ENCODE measurements at places on chromosomes 13 and 19.

- no peak for DNase-seq
Measured at GRCh38 chr13:66879988-66880387, 350.1 kb downstream of the PCDH9 start.

DNA sequence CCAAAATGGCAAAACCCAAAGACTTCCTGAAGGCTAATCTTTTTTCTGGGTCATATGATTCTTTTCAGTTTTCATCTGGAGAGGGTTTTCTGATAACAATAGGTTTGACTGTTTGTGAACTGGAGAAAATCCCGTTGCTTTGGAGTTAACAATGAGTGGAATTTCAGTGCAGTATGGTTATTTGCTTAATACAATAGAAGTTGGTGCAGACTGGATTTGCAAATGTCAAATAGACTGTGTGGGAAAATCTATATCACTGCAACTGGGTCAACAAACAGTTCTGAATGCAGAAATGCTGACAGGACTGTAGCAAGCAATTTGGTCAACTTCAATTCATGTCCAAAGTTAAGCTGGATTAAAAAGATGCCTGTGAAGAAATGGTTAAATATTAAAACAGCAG, 267.5 kb upstream of the ARGLU1 start:
- no peak for DNase-seq

DNA sequence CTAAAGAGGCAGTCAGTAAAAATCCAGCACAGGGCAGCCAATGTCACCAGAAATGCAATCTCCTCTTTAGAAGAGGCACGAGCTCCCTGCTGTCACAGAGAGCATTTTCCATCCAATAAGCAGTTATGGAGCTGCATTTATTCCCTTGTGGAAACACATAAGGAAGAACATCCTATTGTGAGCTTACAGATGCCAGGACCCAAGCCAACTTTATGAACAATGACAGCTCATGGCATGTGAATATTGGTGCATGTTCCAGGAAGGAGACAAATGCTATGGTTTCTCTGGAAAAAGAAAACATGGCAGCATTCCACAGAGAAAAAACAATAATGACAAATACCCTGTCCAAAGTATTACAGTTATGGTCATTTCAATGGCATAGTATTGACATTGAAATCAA, 955.6 kb downstream of the UQCRFS1 start:
- no peak for DNase-seq

DNA sequence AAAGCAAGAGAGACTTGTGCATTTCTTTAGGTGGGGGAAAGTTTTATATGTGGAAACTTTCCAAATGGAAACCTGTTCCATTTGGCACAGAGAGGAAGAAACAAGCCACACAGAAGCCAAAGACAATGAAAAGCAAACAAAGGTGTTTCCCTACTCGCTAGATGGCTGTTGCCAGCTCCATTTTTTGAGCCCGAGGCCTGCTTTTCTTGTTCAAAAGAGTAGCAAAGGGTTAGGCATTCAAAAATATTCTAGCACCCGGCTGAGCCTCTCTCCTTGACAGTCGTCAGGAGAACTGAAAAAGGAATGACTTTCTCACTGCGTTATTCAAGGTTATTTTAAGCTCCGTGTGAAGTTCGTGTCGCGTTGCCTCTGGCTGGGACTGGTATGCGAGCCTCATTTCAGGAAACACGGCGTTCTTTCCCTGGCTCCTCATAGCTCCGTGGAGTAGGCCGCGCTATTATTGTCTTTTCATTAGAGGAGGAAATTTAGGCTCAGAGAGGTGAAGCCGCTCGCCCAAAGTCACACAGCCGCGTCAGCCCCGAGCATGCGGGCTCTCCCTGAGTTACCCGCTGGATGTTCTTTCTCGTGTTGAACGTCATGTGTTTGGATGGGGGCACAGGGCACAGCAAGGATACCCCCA, 7.6 kb downstream of the TRPM4 start:
- DNase-seq, result no peak

DNA sequence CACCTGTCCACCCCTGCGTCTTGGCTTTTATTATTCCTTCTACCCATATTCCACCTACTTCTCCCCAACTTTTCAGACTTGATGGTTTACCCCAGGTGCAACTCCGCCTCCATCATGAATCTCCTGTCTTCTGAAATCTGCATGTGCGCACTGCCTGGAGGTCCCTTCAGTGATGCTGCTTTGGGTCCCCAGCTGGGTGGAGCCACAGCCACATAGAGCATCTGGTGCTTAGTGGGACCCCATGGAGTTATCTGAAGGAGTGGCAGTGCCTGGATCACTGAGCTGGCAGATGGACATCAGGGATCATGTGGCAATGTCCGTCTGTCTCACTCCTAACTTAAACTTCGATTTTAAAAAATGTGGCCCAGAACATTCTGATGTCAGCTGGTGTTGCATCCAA, 13.5 kb downstream of the ZNF536 start:
- DNase-seq, result no peak

GRCh38 chr13:98761126-98761985, 8.9 kb upstream of the SLC15A1 start:
- no peak for DNase-seq

GRCh38 chr19:10533646-10534386, 9.9 kb upstream of the ATG4D start:
- no peak for DNase-seq

DNA sequence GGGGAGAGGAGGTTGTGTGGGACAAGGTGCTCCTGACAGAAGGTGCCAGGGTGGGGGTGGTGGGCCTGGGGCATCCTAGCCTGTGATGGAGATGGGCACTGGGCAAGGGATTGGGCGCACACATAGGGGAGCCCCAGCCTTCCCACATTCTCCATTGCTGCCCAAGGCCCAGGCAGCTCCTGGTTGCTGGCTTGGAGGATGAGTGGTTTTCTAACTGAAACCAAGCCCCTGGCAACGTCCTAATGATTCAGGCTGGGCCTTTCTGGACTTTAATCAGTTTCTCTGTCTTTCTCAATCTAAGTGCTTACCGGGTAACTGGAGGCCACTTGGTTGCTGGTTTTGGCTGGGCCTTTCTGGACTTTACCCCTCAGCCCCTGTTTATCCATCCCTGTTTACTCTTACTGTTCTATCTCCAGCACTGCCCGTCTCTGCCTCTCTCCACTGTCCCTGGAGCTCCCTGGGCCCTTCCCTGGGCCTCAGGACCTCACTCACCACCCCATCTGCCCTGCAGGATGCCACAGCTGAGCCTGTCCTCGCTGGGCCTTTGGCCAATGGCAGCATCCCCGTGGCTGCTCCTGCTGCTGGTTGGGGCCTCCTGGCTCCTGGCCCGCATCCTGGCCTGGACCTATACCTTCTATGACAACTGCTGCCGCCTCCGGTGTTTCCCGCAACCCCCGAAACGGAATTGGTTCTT, 354 bp downstream of the CYP4F3 start:
- no peak for DNase-seq

- no peak for DNase-seq
Measured at GRCh38 chr13:75495938-75496337, 14.0 kb upstream of the TBC1D4 start.

- peak; percentile 91 for DNase-seq
Measured at GRCh38 chr13:106536244-106537034, 977 bp upstream of the EFNB2 start.
